ENCODE measurements at places on chromosomes 7 and 10.
A peak's percentile ranks its signal among the peaks of the same experiment; 100 is the strongest.

DNA sequence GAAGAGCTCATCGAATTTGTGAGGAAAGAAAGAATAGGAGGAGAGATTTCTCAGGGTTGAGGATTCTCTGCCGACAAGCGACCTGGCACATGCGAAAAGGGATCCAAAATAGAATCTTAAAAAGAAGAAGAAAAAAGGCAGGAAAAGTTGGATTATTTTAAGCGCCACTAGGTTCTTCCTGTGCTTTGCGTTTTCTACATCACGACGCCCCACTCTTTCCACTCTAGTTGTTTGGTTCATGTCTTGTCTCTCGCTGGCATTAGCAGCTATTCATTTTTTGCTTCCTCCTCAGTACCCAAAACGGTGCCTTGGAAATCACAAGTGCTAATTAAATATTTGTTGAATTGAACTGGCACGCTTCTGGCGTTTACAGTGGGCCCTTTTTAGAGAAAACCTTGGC, 674 bp upstream of the FRA10AC1 start:
- DNase-seq = no peak

GRCh38 chr10:22344249-22344648, 1.0 kb upstream of the SPAG6 start:
- no peak for DNase-seq

DNA sequence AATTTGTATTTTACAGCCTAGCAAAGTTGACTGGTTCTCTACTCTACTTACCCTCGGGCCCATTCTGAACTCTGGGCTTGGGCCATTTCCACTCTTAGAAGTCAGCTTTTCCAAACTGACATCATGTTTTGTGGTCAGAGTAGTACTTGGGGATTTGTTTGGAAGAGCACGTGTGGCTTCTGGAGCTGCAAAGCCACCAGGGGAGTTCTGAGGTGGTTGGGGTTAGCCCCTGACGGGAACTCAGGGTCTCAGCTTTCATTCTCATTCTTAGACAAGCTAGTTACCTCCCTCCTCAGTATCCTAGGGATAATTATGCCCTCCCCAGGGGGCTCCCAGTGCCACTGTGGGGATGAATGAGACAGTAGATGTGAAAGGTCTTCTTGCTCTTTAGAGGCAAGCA, 647.7 kb upstream of the GALNT17 start:
- no peak for DNase-seq

DNA sequence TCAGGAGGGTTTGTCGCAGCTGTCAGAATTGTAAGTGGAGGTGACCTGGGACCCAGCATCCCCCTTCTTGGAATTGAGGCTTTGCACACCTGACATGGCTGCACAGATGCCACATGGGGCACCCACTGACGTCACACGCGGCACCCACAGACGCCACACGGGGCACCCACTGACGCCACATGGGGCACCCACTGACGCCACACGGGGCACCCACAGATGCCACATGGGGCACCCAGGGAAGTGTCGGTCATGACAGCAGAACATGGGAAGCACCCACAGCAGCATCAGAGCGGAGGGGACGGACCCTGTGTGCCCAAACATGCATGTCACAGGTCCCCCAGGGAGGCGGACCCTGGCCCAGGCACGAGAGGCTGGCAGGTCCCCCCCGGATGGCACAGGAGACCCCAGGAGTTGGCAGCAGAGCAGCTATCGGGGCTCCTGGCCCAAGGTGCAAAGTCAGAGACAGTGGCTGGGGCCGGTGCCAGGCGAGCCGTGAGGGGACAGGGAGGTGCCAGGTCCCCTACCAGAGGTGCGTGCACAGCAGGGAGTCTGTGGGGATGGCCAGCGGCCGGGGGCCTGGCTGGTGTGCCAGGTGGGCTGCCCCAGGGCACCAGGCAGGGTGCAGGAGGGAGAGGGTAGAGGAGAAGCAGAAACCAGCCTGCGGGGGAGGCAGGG, 21.1 kb downstream of the KNDC1 start:
- DNase-seq = peak; percentile 52

- DNase-seq = no peak
These were observed 78.4 kb downstream of the PON1 start for GRCh38 chr7:95245828-95246500.

DNA sequence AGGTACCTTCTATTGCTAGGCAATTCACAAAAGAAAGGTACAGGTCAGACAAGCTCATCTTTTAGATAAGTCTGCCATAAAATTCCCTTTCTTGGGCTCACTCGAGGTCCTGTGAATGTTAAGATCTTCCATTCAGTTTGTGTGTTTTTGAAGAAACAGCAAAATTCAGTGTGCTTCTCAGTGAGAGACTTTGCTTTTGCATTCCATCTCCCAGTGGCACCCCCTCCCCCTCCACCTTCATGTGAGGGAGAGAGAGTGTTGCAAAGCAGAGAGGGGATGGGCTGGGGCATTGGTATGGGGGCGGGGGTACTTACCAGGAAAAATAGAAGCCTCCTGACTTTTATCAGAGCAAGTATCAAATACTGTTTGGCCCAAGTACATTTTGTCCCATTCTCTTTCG, 3.8 kb upstream of the TECTB start:
- no peak for DNase-seq

DNA sequence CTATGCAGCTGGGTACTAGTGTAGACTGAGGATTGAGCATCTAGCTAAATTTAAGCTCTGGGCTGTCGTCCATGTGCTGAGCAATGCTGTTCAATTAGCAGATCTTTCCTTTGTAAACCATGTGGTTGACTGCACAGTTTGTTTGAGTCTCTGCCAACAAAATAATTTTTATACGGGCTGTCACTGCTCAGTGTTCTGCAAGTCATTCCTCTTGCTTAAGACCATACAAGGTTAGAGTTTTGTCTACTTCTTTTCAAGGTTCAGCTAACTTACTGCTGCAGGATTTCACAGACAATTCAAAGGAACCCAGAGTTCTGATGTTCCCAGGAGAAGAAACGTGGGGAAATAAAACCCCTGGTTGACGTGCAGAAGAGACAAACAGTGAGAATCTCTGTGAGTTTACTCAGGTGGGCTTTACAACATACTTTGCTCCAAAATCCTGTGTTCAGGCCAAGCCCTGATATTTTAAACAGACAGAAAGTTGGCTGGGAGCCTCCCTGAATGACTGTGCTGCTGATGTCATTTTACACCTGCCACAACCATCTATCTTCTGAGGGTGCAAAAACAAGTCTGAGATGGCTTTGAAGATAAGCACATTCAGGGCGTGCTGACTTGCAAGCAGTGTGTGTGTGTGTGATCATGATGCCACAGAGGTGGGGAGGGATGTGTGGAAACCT, 177.1 kb upstream of the SVIL start:
- DNase-seq = no peak

GRCh38 chr10:122495406-122496340, 34.3 kb downstream of the HTRA1 start:
- no peak for DNase-seq

GRCh38 chr10:14671386-14671831, 103.3 kb downstream of the FAM107B start:
- DNase-seq = no peak

GRCh38 chr7:155138204-155138603, 68.1 kb downstream of the HTR5A start:
- no peak for DNase-seq

DNA sequence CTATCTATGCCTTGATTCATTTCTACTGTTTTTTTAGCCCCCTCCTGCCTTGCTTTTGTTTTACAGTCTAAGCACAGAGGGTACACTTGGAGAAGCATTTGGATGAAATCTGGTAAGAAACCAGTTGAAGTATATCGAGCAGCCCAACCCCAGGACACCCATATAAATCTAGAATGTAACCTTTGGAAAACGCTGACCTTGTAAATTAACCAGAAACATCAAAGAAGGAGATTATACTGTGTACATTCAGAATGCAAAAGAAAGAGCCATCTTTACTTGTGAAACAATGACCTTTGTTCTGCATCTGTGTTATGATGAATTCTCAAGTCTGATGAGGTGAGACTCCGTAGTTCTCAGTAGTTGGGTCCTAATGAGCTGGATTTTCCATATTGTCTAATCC, 49.3 kb upstream of the RAB18 start:
- no peak for DNase-seq

- no peak for DNase-seq
These were observed 768.3 kb downstream of the SORCS1 start for GRCh38 chr10:106396192-106396591.

- DNase-seq = no peak
These were observed 233.9 kb downstream of the RPS24 start for GRCh38 chr10:78267598-78267997.

- DNase-seq = no peak
These were observed 101.4 kb downstream of the SEMA3E start for GRCh38 chr7:83547526-83547925.

- DNase-seq = no peak
These were observed 23.9 kb upstream of the ZNF273 start for GRCh38 chr7:64879086-64879730.

GRCh38 chr7:80288175-80289122, 153.8 kb downstream of the GNAI1 start:
- no peak for DNase-seq

- DNase-seq = no peak
These were observed 11.9 kb upstream of the TEX36 start for GRCh38 chr10:125694883-125695282.

DNA sequence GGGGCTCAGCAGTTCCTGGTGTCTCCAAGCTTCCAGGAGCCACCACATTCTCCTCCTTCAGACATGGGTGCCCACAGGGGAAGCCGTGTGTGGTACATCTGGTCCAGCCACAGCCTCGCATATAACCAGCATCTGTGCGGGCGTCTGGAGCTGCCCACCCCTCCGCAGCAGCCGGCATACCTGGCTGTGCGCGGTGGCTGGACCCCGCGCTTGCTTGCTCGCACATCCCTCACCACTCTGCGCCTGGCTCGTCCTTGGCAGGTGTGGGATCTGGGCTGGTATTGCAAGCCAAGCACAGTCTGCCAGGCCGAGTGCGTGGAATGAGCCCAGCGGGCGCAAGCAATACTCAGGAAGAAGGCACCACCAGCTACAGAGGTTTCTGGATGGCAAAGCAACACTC, 117.7 kb upstream of the MBL2 start:
- DNase-seq = no peak

DNA sequence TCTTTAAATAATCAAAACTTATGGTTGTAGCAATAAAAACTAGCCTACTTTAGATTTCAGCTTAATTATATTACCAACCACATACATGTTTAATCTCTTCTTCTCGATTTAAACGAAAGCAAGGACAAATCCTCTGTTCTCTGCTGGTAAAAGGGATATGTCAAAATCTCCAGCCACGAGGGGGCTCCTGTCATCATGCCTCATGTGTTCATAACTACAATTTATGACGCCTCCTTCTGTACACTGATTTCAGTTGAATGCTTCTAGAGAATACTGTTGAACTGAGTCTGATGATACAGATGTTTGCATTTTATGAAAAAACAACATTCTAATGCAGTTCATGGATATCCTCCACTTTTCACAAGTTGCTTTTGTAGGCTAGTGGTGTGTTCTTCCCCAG, 220.0 kb upstream of the DPP6 start:
- no peak for DNase-seq

DNA sequence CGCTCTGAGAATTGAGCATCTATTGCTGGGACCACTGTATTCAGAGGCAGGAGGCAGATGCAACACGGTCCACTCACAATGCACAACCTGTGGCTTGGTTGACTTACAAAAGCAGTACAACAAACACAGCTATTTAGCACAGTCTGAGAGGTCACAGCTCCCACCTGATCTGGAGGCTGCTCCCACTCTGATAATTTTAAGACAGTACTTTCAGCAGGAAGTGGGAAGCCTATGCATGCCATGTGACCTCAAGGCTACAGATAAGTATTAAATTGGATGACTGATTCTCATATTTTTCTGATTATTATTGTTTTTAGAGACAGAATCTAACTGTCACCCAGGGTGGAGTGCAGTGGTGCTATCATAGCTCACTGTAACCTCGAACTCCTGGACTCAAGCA, 659.3 kb downstream of the PARD3 start:
- no peak for DNase-seq

DNA sequence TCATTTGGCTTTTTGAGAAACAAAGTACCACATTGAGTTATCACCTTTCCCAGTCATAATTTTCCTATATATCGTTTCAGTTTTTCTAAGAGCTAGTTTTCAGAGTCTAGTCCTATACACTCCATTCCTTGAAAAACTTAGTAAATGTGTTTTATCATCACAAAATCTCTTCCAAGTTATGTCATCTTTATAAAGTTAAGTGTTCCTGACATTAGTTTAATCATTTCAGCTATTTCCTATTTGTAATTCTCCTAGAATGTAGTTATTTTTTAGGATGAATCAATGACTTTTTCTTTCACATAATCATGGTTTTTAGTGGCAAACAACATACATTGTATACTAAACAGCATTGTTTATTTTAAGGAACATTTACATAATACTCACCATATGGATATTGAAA, 191.7 kb upstream of the BET1 start:
- no peak for DNase-seq

DNA sequence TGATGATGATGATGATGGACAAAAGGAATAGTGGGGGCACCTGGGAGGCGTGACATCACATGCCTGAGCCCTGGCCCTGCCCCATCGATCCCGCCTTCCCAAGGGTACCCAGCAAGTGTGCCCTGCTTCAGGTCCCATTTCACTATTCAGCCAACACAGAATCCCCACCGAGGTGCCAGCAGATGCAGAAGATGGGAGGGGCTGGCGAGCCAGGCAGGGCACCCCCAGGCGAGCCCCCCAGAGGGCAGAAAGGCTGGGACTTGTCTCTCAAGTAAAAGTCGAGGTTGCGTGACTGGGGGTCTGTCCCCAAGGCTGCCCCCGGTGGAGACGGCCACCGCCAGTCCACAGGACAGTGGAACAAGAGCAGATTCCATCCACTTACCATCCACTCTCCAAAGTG, 57.5 kb downstream of the INSIG1 start:
- no peak for DNase-seq

DNA sequence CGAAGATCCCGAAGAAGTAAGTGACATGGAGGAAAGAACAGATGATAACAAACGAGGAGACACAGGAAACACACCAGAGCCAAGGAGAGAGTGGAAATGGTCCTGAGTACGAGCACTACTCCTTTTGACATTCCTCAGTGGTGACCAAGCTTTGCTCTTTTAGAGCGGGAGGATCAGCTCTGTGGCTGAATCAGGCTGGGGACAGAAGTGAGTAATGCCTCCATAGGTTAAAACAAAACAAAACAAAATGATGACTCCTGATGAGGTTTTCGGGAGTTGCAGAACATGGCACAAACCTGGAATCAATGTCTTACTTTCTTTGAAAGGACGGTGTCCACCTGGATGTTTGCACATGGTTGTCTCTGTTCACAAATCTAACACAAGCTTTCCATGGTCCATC, 30.3 kb upstream of the TCF7L2 start:
- DNase-seq = no peak

GRCh38 chr7:119974972-119975371, 298.0 kb upstream of the KCND2 start:
- DNase-seq = no peak

GRCh38 chr10:96758423-96758822, 38.1 kb upstream of the PIK3AP1 start:
- no peak for DNase-seq

GRCh38 chr10:25210265-25210664, 35.5 kb downstream of the GPR158 start:
- no peak for DNase-seq

GRCh38 chr10:17144032-17144431, 14.4 kb upstream of the CUBN start:
- DNase-seq = no peak

- DNase-seq = no peak
These were observed 98.3 kb upstream of the PRSS58 start for GRCh38 chr7:142356166-142356565.

- no peak for DNase-seq
These were observed 6.0 kb downstream of the TAS2R40 start for GRCh38 chr7:143227806-143228205.
